ENCODE measurements at places on chromosomes 11 and 22. TPM values are rescaled to one million over a fixed set of nuclear protein-coding genes. Genes with fewer than 3 reads are reported as not detected.

The PKP3 gene
- total RNA-seq: 384 TPM

The BTG4 gene
- not detected for total RNA-seq

The PYGM gene
- total RNA-seq: 1.2 TPM

The NXPE1 gene
- total RNA-seq: not detected

The APOBEC3G gene
- 2.4 TPM for total RNA-seq

The CECR2 gene
- 3.7 TPM for total RNA-seq

The UEVLD gene
- total RNA-seq: 37.2 TPM

The C11orf65 gene
- total RNA-seq: 0.52 TPM

The PES1 gene
- 46.7 TPM for total RNA-seq

The MPEG1 gene
- total RNA-seq: 2.3 TPM

The OR10D3 gene
- total RNA-seq: not detected

All from suprapubic skin (tissue), 4 donors.